ENCODE measurements at places on chromosomes 4 and X.

DNA sequence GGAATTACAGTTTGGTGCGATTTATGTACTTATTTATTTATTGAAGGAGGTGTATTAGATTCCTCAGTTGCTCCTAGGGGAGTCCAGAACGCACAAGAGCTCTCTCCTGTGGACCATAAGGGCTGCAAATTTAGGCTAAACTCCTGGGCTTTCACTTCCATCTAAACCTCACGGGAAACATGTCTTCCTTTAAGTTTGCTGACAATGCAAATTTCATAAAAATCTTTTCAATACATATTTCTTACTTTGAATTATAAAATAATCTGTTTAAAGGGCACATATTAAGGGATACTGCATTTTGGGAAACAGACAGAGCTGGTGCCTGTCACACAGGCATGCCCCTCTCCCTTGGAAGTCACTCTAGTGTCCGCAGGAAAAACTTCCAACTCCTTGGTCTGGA lies 438.0 kb upstream of the CPEB2 start:
- no peak for DNase-seq

GRCh38 chr4:150123796-150124677 lies 45.8 kb downstream of the DCLK2 start:
- no peak for DNase-seq

DNA sequence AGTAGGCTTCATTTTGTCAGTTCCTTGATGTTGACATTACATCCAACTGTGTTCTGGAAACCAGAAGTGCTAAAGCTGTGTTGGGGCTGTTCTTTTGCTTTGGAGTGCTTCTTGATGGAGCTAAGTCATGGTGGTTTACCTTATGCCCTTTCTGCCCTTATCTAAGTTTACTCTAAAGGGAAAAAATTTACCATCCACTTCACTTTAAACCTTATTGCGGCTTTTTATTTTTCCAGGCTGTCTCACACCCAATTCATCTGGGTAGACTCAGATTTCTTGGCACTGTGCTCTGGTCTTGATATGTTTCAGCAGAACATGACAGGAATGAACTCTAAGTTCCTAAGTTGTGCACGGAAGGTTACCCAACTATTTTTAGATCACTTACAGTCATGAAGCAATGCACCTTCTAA lies 104.7 kb upstream of the TTC29 start:
- no peak for DNase-seq

DNA sequence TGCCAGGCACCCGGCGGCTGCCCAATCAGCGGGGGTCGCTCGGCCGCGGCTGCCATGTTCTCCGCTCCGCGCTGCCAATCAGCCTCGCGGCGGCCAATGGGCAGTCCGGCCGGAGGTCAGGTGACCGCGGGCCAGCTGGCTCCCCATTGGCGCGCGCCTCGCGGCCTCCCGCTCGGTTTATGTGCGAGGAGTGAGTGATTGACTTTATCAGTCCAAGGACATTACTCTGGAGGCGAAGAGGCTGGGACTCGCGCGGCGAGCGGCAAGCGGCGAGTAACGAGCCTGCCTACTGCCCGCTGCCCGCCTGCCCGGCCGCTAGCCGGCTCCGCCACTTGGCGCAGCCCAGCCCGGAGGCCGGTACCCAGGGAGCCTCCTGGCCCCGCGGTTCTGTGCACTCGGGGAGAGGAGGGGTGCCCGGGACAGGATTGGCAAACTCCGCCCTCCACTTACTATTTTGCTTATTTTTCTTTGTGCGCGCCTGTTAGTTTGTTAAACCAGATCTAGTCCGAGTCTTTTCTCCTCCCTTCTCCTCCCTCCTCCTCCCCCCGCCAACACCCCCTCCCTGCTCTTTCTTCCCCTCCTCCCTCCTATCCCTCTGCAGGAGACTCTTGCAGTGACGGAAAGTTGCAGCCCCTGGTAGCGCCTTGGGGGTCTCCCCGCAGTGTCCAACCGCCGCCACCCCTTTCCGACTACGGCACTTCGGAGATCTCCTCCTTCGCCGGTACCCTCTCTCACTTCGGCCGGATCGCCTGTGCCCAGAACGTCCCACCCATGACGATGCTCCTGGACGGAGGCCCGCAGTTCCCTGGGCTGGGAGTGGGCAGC lies at the start of gene ZIC3:
TSS of gene ZIC3 (plus strand) at position 207 of the 825 bp plus-strand sequence. CDS start at position 772, 565 bp downstream.
- peak; percentile 81 for DNase-seq

DNA sequence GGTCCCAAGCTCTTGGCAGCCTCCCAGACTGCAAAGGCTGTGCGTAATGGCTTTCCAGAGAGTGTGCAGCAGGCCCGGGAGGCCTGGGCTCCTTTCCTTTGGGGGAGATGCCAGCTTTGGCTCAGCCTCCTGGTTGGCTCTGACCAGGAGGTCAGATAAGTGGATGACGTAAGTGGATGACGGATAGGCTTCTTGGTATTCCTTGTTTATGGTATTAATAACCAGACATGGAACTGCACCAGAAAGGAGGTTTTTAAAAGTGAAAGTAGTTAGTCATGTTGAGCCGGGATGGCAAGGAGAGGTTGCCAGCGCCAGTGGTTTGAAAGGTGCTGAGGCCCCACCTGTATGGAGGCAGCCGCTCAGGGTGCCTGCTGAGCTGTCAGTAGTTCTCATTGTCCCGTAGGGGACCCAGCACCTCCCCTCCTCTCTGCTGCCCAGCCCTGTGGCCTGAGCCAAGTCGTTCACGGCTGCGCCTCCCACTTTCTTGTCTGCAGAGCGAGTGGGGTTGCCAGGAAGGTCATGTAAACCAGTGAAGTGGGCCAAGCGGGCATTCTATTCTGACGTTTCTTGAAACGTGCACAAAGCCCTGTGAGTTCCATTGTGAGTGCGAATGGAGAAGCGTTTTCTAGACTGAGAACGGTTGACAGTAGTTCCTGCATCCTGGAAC lies 28.7 kb upstream of the STOX2 start:
- DNase-seq, result peak; percentile 88

DNA sequence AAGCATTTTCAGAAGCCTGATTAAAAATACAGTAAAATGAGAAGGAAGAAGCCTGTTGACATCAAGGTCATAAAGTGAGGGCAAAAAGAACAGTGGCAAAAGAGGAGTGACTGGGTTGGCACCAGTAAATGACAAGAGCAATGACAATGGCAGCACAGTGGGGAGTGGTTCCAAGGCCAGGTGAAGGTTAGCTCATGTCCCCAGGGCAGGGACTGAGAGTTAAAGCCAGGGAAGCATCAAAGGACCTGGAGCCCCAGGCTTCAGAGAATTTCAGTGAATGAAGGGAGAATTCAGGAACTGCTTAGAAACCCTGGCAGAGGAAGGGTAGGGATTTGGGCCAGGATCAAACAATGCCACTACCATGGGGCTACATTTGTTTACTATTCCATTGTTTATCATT lies 8.8 kb upstream of the PIGA start:
- DNase-seq, result no peak

DNA sequence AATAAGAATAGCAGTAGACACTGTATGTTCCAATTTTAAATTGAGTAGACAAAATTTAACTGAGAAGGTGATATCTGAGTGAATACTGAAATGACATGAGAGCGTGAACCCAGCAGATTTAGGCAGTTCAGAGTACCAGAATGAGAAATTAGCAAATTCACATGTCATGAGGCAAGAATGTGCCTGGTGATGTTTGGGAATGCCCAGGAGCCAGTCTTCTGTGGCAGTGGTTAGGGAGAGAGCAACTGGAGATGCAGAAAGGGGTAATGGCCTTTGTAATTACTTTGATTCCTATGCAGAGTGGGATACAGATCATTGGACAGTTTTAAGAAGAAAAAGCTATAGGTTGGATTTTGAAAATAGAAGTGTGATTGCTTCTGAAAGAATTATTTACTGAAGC lies 621.9 kb downstream of the TECRL start:
- DNase-seq, result no peak

GRCh38 chr4:175905925-175906324 lies 93.9 kb upstream of the GPM6A start:
- no peak for DNase-seq

DNA sequence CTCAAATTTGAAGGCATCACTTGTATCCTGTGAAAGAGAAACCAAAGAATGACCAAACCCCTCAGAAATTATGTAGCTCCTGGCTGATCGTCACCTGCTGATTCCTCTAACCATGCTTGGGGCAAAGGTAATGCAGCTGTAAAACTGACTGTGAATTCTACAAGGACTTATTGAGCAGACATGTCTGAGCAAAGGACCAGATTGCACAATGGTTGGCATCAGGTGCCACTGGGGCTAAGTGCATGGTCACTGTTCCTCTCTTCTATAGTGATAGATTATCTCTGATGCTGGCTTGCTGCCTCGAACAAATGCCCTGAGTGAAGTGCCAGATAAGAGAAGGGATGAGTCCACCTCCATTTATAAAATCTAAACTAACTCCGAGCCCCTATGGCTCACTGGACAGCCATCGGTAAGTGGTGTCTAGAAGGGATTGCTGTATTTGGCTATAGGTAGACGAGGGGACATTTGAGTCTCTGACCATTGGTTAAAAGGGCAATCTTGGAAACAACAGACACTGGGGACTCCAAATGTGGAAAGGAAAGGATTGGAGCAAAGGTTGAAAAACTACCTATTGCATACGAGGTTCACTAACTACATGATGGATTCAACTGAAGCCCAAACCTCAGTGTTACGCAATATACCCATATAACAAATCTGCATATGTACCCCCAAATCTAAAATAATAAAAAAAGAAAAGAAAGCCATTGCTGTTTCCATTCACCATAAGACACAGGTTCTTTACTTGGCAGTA lies 110.7 kb upstream of the IGSF1 start:
- no peak for DNase-seq

GRCh38 chrX:28981952-28982351 lies 394.7 kb downstream of the IL1RAPL1 start:
- no peak for DNase-seq

DNA sequence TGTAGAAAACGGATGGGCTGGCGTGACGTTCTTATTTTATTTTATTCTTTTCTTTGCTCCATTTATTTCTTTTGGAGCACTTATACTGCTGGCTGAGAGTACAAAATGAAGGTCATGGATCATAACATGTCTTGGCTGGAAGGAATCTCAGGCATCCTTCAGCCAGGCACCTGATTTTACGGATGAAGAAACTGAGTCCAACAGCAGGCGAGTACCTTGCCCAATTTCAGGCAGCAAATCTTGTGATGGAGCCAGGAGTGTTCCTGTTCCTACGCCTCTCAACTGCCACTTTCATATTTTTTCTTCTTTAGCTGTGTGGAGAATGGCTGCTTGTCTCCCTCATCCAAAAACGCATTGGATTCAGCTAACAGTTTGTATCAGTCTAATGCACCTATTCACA lies 332.1 kb upstream of the IGFBP7 start:
- DNase-seq, result no peak

GRCh38 chr4:77031544-77031943 lies 44.2 kb downstream of the CCNI start:
- DNase-seq, result no peak

- peak; percentile 62 for DNase-seq
Observed at GRCh38 chr4:2630556-2631273, 94.3 kb downstream of the FAM193A start.

DNA sequence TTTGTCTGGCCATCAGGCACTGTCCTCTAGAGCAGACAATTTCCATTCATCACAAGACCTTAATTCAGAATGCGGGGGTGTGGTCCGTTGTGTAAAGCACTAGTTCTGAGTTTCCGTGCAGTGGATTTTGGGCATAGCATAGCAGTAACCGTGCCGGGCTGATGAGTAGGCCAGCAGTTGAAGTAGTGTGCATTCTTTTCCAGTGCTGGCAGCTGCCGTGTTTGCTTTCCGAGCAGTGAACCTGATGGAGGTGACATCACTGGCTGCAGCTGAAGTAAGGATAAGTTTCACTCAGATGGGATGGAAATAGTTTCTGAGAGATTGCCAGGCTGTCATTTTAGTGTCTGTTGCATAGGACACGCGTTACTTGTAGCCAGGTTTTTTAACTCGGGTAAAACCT lies 107.0 kb upstream of the STIM2 start:
- no peak for DNase-seq

DNA sequence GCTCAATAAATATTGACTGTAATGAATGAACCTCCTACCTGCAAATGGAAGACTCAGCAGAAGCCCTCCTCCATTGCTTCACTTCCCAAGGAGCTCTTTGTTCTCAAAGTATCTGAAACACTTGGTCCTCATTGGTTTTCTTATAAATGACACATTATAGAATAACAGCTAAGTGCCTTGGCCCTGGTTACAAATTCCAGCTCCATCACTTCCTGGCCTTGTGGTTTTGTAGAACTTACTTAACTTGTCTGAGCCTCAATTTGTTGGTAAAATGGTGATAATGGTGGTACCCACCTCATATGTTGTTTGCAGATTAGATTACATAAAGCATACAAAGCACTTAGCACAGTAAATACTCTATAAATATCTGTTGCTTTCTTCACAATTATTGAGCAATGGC lies 25.2 kb upstream of the SMIM20 start:
- no peak for DNase-seq

DNA sequence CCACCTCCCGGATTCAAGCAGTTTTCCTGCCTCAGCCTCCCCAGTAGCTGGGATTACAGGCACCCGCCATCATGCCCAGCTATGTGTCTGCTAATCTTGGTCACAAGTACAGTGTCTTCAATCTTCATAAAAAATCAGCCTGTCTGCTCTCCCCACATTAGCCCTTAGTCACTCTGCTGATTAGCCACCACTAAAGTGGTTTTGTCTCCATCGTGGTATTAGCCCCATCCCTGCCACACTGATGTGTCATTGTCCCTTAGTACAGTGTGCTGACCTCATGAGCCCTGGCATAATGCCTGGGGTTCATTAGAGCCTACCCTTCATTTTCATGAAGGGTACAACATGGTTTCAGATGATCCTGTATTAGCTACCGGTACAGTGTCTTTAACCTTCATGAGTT lies 49.9 kb downstream of the ZNF157 start:
- no peak for DNase-seq

GRCh38 chrX:19361701-19362100 lies 18.0 kb downstream of the PDHA1 start:
- DNase-seq, result no peak

GRCh38 chrX:131288738-131289511 lies at the start of gene IGSF1:
IGSF1 (minus strand) TSS chrX:131289306; CDS start chrX:131286674, 2,632 bp downstream.
- DNase-seq, result no peak

DNA sequence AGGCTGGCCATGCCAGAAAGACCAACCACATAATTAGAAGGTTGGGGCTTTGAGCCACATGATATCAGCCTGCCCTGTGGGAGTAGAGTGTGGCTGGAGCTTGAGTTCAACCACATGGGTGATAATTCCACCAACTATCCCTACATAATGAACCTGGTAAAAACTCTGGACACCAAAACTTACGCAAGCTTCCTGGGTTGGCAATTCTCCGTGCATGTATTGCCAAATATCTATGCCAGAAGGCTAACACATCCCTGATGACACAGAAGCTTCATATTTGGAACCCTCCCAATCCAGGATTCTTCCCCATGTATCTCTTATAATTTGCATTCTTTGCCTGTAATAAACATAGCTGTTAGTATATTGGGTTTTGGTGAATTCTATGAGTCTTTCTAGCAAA lies 68.2 kb downstream of the FUNDC1 start:
- DNase-seq, result no peak

DNA sequence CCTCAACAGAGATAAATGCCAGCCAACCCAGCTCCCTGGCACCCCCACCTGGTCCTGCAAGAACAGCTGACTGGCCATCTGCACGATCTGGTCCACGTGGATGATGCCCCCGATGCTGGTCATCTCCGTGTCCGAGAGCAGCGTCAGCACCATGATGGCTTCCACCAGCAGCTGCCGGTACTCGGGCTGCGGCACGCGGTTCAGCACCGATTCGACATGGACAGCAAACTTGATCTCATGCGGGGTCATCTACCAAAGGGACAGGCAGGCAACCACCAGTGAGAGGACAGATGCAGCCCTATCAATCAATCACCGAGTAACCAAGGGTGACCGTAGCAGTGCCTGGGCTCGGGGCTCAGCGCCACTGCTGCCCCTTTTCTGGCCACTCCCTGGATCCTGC lies 89.8 kb downstream of the PHKA2 start:
- no peak for DNase-seq

GRCh38 chr4:100149190-100149589 lies 41.1 kb downstream of the DDIT4L start:
- no peak for DNase-seq

Data from upper lobe of right lung (tissue), 1 donor.